ENCODE measurements at places on chromosomes 13 and 19.

DNA sequence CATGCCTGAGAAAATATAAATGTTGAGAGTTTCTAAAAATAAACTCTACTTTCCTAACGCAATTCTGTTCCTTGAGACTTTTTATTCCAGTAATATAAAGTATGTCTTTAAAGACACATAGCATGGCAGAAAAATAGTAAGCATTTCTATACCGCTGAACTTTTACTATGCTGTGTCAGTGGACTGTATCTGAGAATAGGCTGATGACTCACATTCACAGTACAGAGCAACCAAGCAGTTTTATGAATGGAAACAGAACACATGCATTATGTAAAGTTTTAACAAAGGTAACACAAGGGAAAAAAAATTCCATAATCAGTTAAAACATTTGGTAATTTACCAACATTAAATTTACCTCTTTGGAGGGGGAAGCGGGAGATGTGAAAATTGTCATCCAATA is 38.4 kb downstream of the ZDHHC20 start:
- H3K27ac ChIP-seq, result no peak overlapping the region
- no peak for DNase-seq
- no peak overlapping the region for H3K4me3 ChIP-seq

DNA sequence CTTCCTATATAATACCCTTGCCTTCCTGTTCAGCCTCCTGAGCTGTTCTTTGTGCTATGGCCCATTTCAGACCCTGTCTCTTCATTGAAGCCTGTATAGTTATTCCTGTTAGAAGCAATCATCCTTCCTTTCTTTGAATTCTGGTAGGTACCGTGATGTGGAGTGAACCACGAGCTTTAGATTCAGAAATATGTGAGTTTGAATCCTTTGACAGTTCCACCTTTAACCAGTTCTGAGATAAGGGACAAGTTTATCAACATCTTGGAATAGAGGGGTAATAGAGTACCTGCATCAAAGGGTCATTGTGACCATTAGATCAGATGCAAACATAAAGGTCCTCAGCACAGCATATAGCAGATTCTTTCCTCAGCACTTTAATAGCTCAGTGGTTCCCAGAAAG is 12.3 kb upstream of the CXCL17 start:
- H3K27me3 ChIP-seq, result peaks cover 30% of the 10 kb centered on the region
- no peaks in the 10 kb centered on the region for H3K36me3 ChIP-seq
- no peak overlapping the region for H3K27ac ChIP-seq
- no peaks in the 10 kb centered on the region for H3K4me1 ChIP-seq
- DNase-seq, result no peak

DNA sequence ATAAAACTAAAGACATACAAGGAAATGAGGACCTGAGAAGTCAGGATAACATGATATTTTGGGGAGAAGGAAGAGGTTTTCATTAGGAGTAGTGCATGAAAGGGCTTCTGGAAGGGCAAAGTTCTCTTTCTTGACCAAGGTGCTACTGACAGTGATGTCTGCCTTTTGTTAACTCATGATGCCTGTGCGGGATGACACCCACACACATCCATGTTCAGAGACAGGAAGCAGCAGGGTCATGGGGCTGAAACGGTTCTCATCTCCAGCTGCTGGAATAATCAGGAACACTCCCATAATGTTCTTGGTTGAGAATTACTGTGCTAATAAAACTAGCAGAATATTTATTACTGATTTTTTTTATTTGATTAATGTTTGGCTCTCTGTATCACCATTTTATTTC is 29.1 kb downstream of the KCNC3 start:
- peaks cover 1% of the 10 kb centered on the region for H3K36me3 ChIP-seq
- no peak overlapping the region for H3K4me3 ChIP-seq
- no peak overlapping the region for H3K27ac ChIP-seq
- DNase-seq, result no peak

DNA sequence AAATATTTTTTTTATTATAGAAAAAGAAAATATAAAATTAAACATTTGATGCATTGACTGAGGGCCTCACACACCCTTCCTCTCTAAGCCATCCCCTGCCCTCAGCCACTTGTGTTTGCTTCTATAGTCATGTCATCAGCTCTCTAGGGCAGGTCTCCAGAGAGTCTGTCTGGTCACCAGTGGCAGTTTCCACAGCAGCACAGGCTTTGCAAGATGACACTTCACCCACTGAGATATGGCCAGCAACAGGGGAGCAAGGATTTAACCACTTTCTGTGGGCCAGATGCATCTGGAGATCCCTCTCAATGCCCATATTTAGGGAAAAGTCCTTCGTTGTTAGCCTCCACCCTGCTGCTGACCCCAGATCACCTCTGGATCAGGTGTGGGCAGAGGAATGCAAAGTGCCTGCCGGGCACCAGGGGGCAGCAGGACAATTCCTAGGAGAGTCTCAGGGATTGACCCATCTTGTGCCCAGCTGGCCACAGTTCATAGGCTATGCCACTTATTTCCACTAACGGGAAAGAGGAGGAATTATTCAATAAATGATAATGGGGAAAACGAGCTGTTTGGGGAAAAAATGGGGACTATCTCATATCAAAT is 4.8 kb downstream of the ABCC4 start:
- no peak overlapping the region for H3K27ac ChIP-seq
- H3K4me1 ChIP-seq, result peaks cover 29% of the 10 kb centered on the region
- H3K36me3 ChIP-seq, result no peaks in the 10 kb centered on the region
- no peak for DNase-seq
- H3K27me3 ChIP-seq, result no peaks in the 10 kb centered on the region

DNA sequence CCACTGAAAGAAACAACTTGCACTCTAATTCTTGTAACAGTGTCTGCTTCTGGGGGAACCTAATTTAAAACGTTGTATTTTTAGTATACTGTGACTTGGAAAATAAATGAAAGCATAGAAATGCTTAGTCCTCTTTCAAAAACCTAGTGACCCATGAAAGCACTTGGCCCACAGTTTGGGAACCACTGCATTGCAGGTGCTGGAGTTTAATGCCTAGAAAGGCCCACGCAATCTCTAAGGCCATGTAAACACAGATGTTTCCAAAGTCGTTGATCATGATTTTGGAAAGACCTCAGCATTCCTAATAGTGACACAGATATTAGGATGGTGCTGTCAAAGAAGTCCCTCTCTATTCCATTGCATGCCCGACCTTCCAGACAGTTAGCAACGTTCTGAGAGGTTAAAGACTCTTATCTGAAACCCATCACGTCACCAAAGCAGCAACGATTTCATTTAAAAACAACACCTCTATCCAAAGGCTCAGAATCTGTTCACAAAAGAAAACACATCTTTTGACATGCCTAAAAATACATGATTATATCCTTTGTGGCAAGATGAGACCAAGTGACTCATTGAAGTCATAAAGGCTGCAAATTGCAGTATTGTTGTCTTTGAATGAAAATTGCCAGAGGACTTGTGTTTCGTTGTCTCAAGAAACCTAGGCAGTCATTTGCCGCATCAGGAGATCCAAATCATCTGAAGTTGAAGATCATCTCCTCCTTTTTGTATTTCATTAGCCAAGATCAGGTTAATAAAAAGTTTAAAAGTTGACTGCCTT is 328.0 kb upstream of the ZNF507 start:
- no peak overlapping the region for H3K4me3 ChIP-seq
- H3K36me3 ChIP-seq, result no peaks in the 10 kb centered on the region
- no peak for DNase-seq
- H3K27ac ChIP-seq, result no peak overlapping the region
- H3K27me3 ChIP-seq, result no peaks in the 10 kb centered on the region

DNA sequence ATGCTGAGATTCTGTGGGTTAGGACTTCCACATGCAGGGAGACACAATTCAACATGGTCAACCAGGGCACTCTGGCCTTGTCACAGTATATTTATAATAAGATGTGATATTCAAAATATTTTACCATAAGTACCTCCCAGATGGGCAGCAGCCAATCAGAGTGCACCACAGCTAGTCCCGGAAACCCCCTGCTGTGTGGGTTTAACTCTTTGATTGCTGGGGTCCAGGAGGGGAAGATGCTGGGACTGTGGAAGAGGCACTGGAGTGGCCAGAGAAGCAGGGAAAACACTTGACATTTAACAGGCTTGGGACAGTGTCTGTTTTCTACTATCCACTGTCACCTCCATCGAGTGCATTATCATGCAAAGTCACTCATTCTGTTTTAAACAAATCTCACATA is 99.0 kb downstream of the MBNL2 start:
- DNase-seq, result no peak

DNA sequence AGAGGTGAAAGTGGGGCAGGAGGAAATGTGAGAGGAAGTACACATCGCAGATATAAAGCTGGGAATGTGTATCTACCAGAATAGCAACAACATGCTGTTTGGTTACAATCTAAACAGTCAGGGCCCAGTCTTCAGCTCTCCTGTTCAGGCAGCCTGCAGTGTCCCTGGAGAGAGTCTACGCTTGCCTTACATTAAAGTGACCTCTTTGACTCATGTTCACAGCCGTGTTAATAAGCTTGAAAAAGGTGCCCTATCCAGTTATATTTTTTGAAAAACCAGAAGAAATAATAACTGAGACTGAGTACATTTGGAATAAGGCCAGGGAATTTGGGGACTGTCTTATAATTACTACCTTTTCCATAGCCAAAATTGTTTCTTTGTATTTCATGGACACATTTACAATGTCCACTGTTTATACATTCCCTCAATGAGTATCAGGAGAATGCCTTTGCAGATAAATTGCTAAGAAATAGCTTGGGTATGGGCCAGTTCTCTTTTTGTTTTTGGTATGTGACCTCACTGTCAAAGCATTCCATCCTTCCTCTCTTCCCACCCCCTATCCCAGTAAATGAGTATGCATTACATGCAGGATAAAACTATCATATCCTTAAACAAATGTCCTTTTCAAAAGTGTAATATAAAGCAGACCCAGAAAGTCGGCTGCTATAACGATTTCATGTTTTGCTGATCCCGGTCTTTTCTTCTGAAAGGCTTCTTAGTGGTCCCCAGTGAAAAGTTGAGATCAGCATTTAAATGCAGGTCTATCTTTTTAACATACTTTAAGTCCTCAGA is 82.6 kb downstream of the PCDH9 start:
- H3K27me3 ChIP-seq, result no peaks in the 10 kb centered on the region
- peak overlapping the region; percentile 92 for H3K27ac ChIP-seq
- H3K36me3 ChIP-seq, result no peaks in the 10 kb centered on the region
- peak overlapping the region; percentile 57 for H3K4me3 ChIP-seq

DNA sequence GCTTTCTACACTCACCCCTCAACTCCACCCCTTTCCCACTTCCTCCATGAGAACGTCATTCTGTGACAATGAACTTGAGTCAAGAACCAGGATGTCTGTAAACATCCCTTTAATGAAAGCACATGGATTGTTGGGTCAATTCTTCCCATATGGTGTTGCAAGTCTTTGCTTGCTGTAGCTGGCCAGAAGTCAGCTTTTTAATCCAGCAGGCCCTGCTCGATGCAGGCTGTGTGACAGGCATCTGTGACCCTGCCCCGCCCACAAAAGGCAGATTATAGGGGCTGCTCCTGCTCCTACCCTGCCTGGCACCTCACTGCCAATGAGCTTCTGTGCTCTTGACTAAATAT is 78.0 kb downstream of the STARD13 start:
- no peak overlapping the region for H3K4me3 ChIP-seq
- peaks cover 6% of the 10 kb centered on the region for H3K36me3 ChIP-seq
- H3K27me3 ChIP-seq, result no peaks in the 10 kb centered on the region

GRCh38 chr19:43316591-43317319 is 36.7 kb upstream of the CD177 start:
- DNase-seq, result no peak
- no peak overlapping the region for H3K4me3 ChIP-seq
- H3K27me3 ChIP-seq, result peaks cover 3% of the 10 kb centered on the region

DNA sequence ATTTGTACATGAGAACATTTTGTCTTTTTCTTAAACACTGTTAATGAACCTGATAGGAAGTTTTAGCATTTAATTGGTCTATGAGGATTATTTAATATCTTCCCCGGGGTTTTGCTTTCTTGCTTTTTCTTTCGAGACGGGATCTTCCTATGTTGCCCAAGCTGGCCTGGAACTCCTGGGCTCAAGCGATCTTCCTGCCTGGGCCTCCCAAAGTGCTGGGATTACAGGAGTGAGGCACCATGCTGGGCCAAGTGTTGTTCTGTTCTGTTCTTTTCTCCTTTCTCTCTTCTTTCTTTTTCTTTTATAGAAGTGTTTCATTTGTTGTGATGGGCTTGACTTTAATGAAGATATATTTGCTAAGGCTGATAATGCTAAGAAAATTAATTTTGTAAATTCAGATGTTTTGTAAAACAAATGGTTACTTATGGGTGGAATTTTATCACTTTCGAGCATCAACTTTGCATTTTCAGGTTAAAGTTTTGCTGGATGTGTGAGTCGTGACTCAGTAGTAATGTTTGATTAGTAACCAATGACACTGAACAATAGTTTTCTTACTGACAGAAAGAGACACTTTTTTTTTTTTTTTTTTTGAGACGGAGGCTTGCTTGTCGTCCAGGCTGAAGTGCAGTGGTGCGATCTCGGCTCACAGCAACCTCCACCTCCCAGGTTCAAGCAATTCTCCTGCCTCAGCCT is 2.2 kb downstream of the PAN3 start:
- peaks cover 34% of the 10 kb centered on the region for H3K4me1 ChIP-seq
- no peaks in the 10 kb centered on the region for H3K36me3 ChIP-seq
- DNase-seq, result no peak
- H3K4me3 ChIP-seq, result peak overlapping the region; percentile 80

DNA sequence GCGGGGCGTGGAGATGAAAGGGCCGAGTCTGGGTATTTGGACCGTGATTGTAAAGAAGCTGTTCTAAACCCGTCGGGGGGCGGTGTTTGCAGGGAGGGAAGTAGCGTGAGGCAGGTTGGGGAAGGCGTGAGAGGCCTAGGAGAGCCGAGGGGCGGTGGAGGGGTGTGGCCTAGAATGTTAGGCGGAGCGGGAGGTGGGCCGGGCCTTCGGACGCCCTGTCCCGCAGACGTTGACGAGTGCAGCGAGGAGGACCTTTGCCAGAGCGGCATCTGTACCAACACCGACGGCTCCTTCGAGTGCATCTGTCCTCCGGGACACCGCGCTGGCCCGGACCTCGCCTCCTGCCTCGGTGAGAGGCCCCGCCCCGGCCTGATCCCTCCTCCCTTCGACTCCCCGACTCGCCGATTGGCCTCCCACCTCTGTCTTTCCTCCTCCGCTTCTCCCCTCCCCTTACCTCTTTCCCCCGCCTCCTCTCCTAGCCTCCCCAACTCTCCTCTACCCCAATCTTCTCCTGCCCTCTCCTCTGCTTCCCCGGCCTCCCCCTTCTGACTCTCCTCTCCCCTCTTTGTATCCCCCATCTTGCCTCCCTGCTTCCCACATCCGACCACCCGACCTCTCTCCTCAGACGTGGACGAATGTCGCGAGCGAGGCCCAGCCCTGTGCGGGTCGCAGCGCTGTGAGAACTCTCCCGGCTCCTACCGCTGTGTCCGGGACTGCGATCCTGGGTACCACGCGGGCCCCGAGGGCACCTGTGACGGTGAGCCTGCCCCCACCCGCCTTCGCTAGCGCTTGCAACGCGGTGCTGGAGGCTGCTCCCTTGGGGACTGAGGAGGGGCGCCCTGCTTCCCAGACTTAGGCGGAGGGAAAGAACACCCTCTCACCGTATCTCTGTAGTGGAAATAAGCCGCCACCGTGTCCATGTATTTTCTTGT is 12.8 kb downstream of the LTBP4 start:
- peaks cover 2% of the 10 kb centered on the region for H3K36me3 ChIP-seq
- H3K27me3 ChIP-seq, result no peaks in the 10 kb centered on the region
- no peak for DNase-seq
- H3K27ac ChIP-seq, result peak overlapping the region; percentile 98
- peak overlapping the region; percentile 92 for H3K4me3 ChIP-seq
